ENCODE measurements at places on chromosomes 4 and X.

- no peak for DNase-seq
These were observed 111.2 kb upstream of the ZNF827 start for GRCh38 chr4:146049802-146050201.

- no peak for DNase-seq
These were observed 19.5 kb upstream of the MRFAP1 start for GRCh38 chr4:6620891-6621555.

DNA sequence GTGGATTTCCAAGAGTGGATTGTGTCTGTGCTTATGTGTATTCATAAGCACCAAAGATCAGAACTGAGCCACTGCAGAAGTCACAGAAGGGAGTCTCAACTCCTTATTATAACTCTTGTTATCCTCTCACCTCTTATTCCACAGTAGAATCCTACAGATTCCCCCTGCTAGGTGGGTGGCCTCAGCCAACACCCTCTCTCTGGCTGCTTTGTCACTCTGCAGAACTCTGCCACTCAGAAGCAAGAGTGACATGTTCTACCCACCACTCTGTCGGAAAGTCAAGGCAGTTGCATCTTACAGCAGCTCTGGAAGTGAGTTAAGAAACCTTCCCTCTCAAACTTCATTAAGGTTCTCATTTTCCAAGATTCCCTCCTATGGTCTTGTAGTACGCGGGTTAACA is 41.9 kb downstream of the PTCHD1 start:
- DNase-seq = no peak

DNA sequence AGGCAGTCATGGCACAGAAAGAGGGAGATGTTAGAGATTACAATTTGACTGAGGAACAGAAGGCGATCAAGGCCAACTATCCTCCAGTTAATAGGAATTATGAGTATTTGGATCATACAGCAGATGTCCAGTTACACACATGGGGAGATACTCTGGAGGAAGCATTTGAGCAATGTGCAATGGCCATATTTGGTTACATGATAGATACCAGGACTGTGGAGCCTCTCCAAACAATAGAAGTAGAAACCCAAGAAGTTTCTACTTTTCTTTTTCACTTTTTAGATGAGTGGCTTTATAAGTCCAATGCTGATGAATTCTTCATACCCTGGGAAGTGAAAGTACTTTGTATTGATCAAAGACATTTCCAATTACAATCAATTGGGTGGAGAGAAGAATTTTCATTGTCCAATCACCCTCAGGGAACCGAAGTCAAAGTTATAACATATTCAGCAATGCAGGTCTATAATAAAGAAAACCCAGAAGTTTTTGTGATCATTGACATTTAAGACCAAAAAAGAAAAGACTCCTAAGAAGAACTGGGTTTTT is 139.1 kb downstream of the MAB21L2 start:
- DNase-seq = no peak

- DNase-seq = no peak
These were observed 140.8 kb upstream of the TRPC5 start for GRCh38 chrX:112223391-112223790.

GRCh38 chrX:26590849-26591248 is 374.9 kb downstream of the MAGEB5 start:
- DNase-seq = no peak

DNA sequence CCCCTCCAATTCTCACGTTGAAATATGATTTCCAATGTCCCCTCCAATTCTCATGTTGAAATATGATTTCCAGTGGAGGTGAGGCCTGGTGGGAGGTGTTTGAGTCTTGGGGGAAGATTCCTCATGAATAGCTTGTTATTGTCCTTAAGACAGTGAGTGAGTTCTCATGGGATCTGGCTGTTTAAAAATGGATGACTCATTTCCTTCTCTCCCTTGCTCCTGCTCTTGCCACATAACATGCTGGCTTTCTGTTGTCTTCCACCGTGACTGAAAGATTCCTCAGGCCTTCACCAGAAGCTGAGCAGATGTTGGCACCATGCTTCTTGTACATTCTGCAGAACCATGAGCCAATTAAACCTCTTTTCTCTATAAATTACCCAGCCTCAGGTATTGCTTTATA is 346.8 kb upstream of the TECRL start:
- no peak for DNase-seq

DNA sequence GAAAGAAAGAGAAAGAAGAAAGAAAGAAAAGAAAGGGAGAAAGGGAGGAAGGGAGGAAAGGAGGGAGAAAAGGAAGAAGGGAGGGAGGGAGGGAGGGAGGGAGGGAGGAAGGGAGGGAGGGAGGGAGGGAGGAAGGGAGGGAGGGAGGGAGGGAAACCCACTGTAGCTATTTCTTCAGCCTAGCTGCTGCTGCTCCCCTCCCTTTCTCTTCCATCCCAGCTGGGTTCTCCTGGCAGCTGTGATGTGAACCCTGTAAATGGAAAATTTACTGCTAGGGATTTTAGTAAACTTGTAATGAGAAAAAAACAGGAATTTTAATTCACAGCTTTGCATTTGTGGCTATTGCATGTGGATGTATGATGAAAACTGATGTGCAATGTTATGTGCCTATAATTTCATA is 8.0 kb downstream of the NR0B1 start:
- no peak for DNase-seq

DNA sequence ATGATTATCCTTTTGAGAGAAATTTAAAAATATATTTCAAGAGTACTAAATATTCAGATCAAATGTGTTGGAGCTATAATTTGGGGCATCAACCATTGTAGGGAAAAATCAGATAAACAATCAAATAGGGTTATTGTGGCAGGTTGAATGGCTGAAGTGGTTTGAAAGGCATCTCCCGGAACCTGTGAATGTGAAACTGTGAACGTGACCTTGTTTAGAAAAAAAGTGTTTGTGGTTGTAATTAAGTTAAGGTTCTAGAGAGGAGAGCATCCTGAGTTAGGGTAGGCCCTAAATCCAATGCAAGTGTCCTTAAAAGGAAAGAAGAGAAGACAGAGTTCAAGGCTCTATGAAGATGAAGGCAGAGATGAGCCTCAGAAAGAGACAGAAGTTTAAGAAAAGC is 37.4 kb downstream of the ADGRA3 start:
- DNase-seq = no peak

DNA sequence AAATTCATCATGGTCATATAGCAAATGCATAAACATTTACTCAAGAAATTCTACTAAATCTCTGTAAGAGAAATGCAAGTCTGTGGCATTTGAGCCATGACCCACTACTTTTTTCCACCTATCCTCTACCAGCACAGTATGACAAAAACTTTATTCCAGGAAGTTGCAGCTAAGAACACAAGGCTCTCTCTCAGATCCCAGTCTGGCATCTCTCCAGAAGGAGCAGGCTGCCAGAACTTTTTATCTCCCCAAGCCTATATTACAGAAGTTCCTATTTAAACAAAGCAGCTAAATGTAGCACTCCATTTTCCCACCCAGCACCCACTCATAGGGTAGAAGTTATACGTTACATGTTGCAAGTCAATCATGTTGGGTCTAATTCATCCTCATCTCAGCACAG is 49.3 kb upstream of the EPGN start:
- DNase-seq = no peak

DNA sequence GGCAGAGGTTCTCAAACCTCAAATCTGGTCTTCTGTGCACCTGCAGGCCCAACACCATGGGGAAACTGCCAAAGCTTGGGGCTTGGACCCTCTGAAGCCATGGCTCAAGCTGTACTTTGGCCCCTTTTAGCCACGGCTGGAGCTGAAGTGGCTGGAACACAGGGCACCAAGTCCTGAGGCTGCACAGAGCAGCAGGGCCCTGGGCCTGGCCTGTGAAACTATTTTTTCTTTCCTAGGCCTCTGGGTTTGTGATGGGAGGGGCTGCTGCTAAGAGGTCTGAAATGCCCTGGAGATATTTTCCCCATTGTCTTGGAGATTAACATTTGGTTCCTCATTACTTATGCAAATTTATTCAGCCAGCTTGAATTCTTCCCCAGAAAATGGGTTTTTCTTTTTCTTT is 18.3 kb upstream of the PI4K2B start:
- DNase-seq = no peak

DNA sequence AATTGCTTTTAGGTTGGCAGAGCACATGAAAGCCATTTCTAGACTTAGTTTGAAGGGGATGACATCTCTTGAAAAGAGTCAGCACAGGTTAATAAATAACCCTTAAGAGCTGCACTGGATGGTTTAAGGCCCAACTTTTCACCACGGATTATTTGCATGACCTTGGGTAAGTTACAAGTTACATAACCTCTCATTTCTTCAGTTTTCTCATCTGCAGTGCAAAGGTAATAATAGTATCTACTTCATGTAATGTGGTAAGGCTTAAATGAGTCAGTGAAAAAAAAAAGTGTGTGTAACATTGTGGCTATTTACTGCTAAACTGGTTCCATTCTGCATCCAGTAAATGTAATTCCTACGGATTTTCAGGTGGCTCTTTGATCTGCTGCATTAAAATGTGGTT is 715.8 kb downstream of the CCSER1 start:
- DNase-seq = no peak

DNA sequence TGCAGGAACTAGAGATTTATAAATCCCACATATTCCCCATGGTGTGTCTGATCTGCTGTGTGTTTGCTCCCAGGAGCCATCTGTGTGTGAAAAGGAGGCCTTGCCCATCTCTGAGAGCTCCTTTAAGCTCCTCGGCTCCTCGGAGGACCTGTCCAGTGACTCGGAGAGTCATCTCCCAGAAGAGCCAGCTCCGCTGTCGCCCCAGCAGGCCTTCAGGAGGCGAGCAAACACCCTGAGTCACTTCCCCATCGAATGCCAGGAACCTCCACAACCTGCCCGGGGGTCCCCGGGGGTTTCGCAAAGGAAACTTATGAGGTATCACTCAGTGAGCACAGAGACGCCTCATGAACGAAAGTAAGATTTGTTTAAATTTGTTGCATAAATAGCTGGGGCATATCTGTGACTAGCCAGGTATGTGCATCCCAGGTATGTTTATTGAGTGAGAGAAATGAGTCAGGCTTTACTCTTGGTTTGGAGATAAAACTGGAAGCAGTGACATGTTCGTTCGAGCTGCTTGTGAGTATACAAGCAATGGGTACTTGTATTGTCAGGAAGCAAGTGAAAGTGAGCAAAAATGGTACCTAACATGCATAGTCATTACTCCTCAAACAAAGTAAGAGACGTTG is 89.5 kb downstream of the PTTG2 start:
- no peak for DNase-seq

GRCh38 chr4:54942721-54943120 is 182.7 kb downstream of the KDR start:
- peak; percentile 59 for DNase-seq

DNA sequence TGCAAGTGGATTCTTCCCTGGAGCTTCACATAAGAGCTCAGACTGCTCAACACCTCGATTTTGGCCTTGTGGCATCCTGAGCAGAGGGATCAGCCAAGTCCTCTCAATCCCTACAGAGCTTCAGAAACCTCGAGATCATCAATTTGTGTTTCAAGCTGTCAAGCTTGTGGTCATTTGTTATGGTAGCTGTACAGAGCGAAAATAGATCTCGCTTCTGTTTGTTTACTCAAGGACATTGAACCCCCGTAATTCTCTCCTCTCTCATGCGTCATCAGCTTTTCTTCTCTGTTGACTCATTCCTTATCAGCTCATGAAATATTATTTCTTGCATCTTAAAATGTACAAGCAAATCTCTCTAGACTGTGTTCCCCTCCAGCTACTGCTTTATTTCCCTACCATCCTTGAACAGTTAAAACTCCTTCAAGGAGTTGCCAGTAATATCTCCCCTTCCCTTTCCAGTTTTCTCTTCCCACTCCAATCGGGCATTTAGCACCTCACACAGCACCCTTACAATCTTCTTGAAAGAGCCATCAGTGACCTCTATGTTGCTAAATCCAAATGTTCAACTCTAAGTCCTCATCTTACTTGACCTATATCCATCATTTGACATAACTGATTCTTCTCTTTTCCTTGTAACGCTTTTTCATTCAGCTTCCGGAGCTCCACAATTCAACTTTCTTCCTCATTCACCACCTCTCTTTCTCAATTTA is 106.2 kb upstream of the FAT1 start:
- no peak for DNase-seq

Data from activated CD4-positive, alpha-beta memory T cell treated with anti-CD3 and anti-CD28 coated beads for 36 hours (primary cell).